ENCODE measurements at places on chromosomes 3 and 15.

DNA sequence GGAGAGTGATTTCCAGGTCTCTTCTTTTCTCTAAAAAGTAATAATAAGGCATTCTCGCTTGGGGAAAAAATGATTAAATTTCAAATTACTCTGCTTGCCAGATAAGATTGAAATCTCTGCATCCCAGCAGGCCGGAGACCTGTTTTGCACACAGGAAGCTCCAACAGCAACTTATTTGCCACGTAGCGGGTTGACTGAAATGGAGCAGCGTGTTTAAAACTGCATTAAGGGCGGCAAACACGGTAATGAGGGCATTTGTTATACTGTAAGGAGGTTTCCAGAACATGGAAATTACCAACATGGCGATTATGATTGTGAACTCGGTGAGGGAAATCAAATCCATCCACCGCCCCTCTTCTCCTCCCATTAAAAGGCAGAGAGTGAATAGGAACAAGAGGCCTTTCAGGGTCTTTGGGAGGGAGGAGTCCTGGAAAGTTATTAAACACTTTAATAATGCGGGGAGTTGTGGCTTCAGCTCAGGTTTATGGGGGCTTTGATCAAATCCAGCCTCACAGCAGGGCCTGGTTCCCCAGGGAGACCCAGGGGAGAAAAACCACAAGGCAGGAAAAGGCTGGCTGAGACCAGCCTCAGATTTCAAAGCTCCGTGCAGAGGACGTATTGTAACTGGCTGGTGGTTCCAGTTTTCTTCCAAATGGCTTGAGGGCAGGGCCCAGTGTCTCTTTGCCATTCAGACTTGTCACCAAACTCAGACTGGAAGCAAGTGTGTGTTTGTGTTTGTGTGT is 242.3 kb downstream of the TLE3 start:
- DNase-seq: no peak

GRCh38 chr15:39582977-39583595 is 2.2 kb downstream of the THBS1 start:
- no peak for DNase-seq

- no peak for DNase-seq
These were observed 56.7 kb upstream of the CNTN4 start for GRCh38 chr3:2041931-2042330.

GRCh38 chr3:24123596-24123995 is 178.5 kb downstream of the NR1D2 start:
- no peak for DNase-seq

GRCh38 chr3:138349926-138350665 is 1.7 kb downstream of the MRAS start:
- DNase-seq: no peak

- DNase-seq: no peak
These were observed 38.8 kb downstream of the NGLY1 start for GRCh38 chr3:25744470-25744869.

DNA sequence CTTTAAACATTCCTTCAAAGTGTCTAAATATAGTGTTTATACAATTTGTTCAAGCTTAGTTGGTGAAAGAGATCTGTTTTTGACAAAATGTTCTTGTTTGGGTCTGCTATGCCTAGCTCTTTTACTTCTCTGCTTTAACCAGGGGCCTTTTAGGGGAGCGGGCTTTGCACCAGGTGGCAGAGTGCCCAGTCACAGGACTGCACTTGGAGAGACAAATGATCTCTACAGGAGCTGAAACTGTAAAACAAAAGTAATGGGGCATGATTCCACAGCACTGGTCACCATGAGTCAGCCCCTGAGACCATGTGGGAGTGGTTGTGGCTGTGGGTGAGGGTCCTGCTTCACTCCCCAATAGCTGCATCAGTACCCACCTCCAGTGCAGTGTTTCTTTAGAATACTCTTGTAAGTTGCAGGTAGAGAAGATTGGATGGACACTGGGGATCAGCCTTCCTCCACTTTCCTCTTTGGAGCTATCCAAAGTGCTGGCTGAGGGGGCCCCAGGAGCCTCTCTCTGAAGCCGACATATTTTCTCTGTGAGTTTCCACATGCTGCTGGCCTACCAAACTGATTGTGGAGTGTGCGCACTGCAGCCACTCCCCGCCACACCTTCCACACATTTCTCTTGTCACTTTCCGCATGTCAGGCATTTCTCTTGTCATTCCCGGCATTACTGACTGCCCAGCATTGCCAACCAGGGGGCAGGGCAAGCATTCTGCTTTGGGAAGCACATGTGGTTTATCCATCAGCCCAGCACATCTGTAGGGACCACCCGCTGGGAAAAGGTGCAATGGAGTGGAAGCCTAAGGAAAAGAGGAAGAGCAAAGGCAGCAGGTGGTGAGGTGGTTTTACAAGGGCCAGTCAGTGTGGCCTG is 110.0 kb downstream of the EPHB1 start:
- DNase-seq: no peak

DNA sequence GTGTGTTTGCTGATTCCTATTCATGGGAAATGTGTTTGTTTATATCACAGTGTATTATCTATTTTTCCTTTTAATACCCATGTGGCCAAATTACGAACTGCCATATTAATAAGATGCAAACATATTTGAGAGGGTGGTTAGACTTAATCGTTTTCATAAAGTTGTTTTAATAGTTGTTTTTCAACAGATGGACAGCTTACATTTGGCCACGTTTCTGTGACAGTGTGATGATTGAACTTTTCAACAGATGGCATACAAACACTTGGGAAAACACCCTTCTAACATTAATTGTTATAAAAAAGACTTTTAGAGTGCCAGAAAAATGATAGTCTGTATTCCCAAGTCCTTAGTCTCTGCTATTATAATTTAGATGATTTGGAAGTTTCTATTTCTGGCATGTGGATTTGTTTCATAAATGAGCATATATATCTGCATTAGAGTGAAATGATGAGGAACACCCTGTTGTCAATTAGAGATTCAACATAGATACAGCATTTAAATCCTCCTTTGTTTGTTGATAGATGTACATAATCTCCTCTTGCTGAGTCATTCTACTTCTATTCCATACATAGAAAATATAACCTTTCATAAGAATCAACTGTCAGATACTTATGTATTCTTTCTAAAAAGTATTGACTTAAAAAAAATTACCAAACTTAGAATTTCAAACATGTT is 13.1 kb downstream of the PLAAT1 start:
- DNase-seq: no peak

DNA sequence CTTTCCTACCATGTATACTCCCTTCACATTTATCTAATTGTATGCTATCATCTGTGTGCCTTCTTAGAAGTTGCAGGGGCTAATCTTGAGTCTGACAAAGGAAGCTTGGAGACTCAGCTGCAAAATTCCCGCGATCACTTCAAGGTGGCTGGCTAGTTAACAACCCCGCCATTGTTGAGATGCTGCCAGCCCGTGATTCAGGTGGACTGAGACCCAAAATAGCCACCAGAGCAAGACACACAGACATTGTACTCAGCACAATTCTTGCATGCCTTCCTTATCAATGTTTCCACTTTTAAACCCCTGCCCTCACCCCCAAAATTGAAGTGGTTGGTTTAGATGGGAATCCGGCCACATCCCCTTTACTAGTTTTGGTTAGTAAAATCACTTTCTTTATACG is 225.8 kb upstream of the ZNF717 start:
- DNase-seq: no peak

DNA sequence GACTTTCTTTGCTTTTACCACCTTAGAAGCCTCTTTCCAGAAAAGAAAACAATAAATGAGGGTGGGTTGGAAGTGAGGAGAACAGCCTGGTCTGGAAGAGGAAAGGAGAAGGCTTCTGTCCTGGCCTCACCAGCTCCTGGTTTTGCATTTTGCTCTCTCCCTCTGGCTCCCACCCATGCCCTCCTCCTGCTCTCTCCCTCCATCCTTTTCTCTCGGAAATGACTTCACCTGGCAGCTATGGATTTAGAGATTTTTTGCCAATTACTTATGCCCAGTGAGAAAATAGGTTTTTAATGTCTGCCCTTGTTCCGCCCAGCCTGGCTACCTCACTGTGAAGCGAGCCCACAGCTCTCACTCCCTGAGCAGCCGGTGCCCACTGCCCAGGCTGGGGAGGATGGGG is 77.9 kb upstream of the NTRK3 start:
- DNase-seq: no peak

GRCh38 chr3:189621948-189622603 is 9.1 kb upstream of the TP63 start:
- no peak for DNase-seq

GRCh38 chr3:195697582-195698324 is 23.0 kb upstream of the MUC20 start:
- DNase-seq: no peak

GRCh38 chr3:172187511-172187910 is 148.1 kb downstream of the FNDC3B start:
- DNase-seq: no peak

DNA sequence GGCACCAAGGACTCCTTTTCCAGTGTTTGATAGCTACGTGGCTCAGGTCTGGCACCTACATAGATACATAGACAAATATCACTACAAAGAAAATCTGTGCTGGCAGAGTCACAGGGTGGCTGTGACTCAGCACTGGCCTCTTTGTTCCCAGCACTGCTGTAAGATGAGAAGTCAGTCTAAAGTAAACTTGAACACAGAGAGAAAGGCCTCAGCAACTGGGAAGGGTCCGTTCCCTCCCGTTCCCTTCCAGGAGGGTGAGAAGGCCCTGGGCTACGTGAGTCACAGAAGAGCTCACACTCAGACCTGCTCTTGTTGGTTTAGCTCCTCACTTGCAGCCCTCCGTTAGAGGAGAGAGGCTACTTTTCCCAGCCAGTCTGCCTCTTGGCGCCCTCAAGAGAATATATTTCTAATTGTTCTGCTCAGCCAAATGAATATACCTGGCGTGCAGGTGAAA is 23.1 kb downstream of the ANXA2 start:
- no peak for DNase-seq

GRCh38 chr3:40477666-40478065 is 744 bp downstream of the ZNF619 start:
- DNase-seq: no peak

GRCh38 chr3:156109989-156110388 is 10.4 kb upstream of the KCNAB1 start:
- DNase-seq: no peak

GRCh38 chr3:171038342-171038741 is 11.8 kb upstream of the SLC2A2 start:
- no peak for DNase-seq

DNA sequence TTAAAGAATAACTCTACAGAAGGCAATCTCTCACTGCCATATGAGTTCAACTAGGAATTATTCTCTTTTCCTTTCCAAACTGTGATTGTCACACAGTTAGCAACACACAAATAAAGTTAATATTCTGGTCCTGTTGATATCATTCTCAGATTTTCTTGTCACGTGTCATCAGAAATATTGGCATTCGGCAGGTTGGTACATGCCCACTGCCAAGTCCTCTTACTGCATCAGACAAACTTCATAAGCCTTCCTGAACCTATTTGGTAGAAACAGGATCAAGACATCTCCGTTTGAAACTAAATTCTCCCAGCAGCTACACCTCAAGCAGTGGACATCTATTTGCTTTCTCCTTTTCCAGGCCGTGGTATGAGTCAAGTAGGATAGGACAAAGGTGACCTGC is 177.9 kb upstream of the SOX2 start:
- no peak for DNase-seq

- no peak for DNase-seq
These were observed at the start of gene PLSCR5 for GRCh38 chr3:146605106-146605505. TSS of gene PLSCR5 (minus strand) at chr3:146605346. CDS start at chr3:146605212, 134 bp downstream.

DNA sequence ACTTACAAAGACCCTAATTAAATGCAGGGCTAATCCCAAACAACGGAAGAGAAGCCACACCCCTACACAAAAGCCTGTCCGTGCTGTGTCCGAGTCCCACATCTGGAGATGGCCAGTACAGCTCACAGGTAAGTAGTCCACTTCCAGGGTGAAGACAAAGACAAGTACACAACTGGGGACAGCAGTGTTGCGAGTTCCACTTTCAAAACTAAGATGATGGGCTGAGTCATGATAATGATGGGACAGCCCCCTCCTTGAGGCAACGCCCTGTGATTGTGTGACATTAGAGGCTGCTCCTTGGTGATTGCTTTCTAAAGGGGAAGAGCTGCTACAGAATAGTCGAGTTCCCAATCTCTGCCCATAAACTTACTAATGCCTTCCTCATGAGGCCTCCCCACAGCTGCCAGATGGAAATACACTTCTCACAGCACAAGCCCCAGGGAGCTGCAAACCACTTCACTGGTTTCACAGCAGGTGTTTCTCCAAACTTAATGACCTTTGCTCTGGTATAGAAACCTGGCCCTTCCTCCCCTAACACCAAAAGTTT is 27.6 kb downstream of the RFT1 start:
- DNase-seq: no peak

DNA sequence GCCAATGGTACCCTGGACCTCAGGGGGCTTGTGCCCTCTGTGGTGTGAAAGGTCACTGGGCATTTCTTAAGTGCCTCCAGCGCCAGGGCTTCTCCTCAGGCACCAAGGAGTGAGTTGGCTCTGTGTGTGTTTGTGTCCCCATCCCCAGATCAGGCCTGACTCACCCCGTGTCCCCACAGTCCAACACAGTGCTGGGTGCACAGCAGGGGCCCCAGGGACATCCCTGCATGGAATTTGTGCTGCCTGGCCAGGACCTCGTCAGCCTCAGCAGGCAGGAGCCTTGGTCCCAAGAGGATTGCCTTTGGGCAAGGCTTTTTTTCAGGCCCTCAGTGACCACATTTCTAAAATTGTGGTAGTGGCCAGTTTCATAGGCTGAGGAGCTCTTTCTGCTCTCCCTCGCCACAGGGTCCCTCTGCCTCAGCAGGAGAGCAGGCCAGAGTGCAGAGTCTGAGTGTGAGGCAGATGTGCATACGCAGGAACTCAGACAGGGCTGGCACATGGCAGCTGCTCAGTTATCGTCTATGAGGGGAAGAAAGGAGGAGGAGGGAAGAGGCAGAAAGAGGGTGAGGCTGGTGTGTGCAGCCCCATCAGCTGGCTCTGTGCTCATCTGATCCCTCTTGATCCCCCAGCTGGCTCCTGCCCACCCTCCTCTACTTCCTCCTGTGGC is 215.6 kb downstream of the RPLP1 start:
- DNase-seq: no peak

- no peak for DNase-seq
These were observed 27.1 kb downstream of the TBC1D2B start for GRCh38 chr15:78050441-78050809.

GRCh38 chr3:12458901-12459300 is 25.4 kb upstream of the TSEN2 start:
- DNase-seq: no peak

GRCh38 chr15:27081676-27082418 is 110.9 kb downstream of the GABRG3 start:
- no peak for DNase-seq
